ENCODE measurements at places on chromosomes 5 and 9.

- no peak for DNase-seq
Observed at GRCh38 chr5:115636008-115636407, 10.2 kb upstream of the TMED7 start.

- no peak for DNase-seq
Observed at GRCh38 chr9:75081632-75082031, 6.3 kb downstream of the NMRK1 start.

DNA sequence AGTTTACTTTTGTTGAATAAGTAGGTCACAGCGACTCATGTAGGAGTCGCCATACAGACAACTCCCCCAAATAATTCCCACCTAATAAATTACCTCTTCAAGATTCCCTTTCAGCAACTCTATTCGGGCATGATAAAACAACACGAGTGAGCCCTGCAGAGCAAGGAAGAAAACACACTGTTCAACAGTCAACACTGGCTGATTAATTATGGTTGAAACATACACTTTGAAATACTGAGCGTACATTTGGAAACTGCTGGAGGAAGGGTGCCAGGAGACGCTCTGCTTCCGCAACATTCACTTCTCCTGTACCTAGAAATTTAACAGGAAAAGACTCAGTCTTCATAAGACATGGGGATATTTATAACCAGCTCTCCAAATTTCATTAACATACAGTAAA is 117.5 kb downstream of the TTC39B start:
- DNase-seq: no peak

DNA sequence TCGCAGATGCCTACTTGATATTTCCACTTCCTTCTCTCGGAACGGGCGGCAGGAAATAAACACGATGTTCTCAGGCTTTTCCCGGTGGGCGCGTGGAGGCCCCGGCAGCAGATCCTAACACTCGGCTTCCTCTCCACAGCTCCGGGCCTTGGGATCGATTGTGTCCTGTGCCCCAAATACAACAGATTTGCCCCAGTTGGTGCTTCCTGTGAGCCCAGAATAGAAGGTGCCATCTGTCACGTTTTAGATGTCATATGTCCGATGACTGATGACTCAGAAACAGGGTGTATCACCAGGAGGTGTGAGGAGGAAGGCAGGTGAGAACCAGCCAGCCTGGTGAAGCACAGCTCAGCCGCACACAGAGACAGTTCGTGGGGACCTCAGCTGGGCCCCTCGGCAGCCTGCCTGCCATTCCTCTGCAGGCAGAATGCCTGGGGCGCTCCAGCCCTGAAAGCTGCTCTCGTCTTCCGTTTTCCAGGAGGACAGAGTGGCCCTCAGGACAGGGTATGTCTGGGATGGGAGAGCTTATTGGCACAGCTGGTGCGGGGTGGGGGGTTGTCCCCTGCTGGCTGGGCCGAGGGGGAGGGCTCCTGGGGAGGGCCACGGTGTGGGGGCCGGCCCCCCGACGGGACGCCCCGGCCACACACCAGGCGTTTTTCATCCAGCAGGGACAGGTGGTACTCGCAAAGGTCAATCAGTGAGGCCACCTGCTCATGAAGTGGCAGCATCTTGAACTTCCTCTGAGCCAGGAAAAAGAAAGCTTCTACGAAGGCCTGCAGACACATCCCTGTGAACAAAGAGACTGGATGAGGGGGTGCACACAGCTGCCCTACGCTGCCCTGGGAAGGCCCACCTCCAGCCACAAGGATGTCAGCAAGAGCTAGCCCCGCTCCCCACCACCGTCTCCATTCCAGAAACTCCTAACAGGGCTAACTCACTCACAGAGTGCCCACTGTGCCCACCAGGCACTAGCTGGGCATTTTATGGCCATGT is 171.0 kb downstream of the DAB2IP start:
- no peak for DNase-seq

GRCh38 chr9:105662184-105663104 is at the start of gene TAL2:
Gene TAL2 (plus strand): TSS chr9:105662457. CDS start chr9:105662497, 40 bp downstream.
- peak; percentile 49 for DNase-seq

- no peak for DNase-seq
Observed at GRCh38 chr5:3118340-3118739, 366.9 kb upstream of the IRX2 start.

- no peak for DNase-seq
Observed at GRCh38 chr5:14025569-14026286, 81.2 kb upstream of the DNAH5 start.

GRCh38 chr9:128689820-128690683 is 1.0 kb downstream of the SET start:
- peak; percentile 77 for DNase-seq

DNA sequence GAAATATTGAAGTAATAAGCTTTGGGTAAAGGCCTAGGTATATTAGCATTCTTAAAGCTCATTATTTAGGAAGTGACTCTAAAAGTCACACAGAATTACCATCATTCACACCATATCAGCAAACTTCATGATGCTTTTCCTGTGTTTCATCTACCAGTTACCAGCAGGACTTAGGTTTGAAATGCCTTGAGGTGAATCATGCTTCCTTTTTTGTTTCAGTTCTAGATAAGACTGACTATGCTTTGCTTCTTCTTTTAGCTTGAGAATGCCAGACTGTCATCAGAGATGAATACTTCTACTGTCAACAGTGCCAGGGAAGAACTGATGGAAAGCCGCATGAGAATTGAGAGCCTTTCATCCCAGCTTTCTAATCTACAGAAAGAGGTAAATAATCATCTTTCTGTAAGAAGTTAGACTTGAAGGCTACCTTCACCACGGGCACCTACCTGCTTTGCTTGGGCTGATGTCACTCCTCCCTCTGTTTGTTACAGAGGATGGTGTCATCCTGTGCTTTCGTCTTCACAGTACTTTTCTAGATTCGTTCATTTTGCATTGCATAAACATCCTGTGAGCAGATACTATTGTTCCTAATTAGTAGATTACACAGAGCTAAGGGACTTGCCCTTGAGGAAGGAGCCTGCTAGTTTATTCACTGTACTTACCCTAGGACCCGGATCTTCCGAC is 34.7 kb downstream of the LMNB1 start:
- DNase-seq: no peak

GRCh38 chr5:109410389-109411148 is 795 bp upstream of the PJA2 start:
- DNase-seq: peak; percentile 26

DNA sequence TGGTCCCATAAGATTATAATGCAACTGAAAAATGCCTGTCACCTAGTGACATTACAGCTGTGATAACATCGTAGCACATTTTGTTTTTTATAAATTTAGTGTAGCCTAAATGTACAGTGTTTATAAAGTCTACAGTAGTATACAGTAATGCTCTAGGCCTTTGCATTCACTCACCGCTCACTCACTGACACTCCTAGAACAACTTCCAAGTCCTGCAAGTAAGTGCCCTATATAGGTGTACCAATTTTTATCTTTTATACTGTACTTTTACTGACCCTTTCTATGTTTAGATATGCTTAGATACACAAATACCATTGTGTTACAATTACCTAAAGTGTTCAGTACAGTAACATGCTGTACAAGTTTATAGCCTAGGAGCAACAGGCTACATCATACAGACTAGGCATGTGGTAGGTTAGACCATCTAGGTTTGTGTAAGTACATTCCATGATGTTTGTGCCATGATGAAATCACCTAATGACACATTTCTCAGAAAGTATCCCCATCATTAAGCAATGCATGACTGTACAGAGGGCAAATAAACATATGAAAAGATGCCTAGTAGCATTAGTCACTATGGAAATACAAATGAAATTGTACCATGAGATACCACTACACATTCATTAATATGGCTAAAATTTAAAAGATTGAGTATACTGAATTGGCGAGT is 127.6 kb downstream of the TRPM6 start:
- DNase-seq: no peak

DNA sequence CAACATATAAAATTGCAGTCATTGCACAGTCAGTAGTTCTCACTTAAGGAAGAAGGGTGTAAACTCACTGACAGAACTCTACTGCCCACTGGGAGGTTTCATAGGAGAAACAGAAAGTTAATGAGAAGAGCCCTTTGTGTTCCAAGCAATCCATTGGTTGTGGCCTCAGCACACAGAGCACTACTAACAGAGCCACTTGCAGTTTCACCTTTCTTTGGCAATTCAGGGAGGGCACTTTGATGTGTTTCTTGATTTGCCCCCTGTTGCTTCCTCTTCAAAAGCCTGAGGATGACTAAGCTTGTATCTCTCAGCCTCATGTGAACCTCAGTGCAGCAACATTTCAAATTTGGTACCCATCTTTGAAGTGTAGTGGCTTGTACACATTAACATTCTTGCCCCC is 409.4 kb downstream of the DMRTA1 start:
- DNase-seq: no peak

GRCh38 chr5:82684165-82684564 is 393.0 kb downstream of the TMEM167A start:
- no peak for DNase-seq

GRCh38 chr5:10509575-10509974 is 54.3 kb upstream of the ANKRD33B start:
- DNase-seq: no peak

DNA sequence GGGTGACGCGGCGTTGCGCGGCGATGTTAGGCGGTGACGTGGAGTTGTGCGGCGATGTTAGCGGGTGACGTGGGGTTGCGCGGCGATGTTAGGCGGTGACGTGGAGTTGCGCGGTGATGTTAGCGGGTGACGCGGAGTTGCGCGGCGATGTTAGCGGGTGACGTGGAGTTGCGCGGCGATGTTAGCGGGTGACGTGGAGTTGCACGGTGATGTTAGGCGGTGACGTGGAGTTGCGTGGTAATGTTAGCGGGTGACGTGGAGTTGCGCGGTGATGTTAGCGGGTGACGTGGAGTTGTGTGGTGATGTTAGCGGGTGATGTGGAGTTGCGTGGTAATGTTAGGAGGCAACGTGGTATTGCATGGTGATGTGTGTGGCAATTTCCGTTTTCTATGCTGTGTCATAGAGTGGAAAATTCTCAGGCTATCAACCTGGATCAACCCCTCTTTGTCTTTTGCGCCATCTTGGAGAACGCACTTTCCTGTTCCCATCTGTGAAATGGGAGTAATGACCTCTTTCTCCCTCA is 76.0 kb downstream of the ANKRD33B start:
- DNase-seq: no peak

- no peak for DNase-seq
Observed at GRCh38 chr5:89083791-89084190, 200.8 kb upstream of the MEF2C start.

DNA sequence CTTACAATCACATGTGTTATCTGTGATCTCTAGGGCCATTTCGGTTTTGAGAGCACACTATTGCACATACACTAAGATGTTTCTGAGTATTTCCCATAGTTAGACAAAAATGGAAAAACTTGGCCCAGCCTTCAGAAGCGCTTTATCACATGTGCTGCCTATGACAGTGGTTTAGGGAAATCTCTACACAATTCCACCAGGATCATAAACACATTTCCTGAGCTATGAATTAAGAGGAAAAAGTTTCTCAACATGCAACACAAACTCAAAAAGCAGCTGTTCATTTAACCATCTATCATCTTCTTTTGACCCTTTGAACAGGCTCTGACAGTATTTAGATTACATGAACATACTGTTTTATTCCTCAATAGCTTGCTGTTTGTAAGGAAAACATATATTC is 15.1 kb downstream of the FGF1 start:
- DNase-seq: no peak

DNA sequence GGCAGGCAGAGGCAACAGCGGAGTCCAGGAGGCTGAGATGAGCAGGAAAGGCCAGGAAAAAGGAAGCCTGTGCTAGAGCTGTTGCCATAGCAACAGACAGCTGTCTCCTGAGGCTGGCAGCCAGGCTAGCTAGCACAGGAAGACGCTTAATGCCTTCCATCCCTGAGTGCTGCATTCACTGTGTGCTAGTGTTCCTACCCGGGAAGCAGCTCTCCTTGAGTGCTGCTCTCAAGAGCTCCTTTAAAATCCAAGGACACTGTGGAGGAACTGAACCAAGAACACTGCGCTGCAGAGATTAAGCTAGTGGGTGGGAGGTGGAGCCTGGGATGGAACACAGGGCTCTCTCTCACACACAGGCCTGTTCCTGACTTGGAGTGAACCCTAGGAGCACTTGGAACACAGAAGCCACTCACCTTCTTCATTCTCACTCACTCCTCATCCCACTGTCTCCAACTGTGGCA is 53.5 kb upstream of the IL7R start:
- DNase-seq: no peak

- no peak for DNase-seq
Observed at GRCh38 chr9:34372467-34373011, 4.2 kb downstream of the MYORG start.

GRCh38 chr9:35658968-35659220 is 802 bp downstream of the CCDC107 start:
- no peak for DNase-seq

GRCh38 chr5:135398160-135398854 is 724 bp downstream of the MACROH2A1 start:
- DNase-seq: peak; percentile 38

GRCh38 chr5:38467353-38468040 is 88.9 kb downstream of the LIFR start:
- no peak for DNase-seq

DNA sequence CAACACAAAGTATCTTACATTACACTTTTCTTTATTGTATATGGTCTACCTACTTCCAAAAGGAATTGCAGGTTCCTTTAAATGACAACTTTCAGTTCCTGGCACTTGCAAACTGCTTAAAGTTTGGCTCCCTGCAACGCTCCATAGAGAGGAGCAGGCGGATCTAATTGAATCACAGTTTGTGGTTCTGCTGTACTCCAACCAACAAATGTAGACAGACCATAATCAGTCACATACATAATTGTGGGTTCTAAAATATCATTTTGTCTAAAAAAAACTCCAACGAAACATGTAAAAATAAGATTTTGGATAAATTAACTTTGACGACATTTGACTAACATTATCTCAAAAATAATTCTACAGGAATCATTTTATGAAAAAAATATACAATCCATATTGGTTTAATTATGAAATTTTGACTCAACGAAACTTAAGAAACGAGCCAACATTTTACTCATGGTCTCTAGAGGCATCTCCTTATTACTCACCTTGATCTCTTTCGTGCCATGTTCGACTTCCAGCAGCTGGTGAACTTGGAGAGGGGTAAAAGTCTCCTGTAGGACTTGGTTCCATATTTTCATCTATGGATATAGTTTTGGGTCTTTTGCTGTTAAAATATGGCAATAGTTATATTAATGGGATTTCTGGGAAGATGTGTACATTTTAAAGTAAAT is 167.6 kb downstream of the NFIB start:
- no peak for DNase-seq

GRCh38 chr9:113516840-113517577 is 53.5 kb downstream of the RGS3 start:
- peak; percentile 88 for DNase-seq

DNA sequence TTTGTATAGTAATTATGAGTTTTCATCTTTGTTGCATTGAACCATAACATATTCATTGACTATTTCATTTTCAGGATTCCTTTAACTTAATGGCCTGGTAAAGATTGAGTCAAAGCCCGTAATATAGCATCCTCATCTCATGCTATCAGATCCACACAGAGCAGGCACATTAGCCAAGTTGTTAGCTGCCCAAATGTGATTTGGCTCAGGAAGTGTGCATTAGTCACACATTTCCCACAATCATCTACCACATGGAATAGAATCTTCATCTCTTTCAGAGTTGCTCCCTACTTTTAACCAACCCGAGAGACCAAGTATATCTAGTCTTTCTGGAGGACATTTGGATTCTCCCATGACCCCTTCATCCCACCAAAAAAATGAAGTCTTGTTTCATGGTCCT is 481.0 kb upstream of the PTGER4 start:
- no peak for DNase-seq

Data from GM10248 (cell line).